Fibroblast of skin of right biceps (primary cell): ENCODE measurements at places on chromosomes 5 and 9.

DNA sequence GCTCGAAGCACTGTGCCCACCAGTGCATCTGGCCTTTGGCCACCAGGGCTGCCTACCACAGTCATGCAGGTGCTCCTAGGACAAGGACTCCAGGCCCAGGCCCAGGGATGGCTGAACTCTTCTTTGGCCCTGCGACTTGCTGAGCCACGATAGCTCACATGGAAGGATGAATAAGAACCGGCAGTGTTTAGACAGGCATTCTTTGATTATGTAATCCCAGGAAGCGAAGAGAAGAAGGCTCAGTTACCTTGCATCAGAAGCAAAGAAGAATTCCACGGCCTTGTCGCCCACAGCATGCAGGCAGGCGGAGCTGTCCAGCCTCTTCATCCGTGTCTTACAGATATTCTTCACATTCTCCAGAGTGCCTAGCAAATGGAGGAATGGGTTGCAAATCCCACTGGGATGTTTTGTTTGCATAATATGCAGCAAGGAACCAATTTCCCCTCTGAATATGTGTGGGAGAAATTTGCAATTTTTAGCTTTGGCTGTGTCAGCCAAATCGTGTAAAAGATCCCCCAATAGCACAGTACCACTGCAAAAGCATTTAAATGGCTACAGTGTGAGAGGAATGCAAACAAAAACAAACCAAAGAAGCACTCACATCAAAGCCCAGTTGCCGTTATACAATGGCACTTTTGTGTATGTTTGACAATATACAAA, 29.1 kb downstream of the GFPT2 start:
- DNase-seq: no peak

DNA sequence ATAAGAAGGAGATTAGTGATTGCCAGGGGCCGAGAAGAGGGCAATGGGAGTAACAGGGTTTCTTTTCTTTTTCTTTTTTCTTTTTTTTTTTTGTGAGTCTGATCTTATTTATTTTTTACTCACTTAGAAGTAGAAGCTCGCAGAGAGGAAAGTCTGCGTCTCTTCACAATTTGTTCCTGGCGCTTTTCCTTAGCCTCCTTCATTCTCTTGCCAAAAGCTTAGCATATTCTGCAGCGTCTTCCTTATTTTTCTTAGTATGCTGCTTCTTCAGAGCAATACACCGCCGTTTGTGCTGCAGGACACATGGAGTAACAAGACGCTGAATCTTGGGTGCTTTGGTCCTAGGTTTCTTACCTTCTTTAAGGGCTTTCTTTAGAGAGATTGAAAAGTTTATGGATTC, 30.3 kb upstream of the DENND4C start:
- DNase-seq: no peak

DNA sequence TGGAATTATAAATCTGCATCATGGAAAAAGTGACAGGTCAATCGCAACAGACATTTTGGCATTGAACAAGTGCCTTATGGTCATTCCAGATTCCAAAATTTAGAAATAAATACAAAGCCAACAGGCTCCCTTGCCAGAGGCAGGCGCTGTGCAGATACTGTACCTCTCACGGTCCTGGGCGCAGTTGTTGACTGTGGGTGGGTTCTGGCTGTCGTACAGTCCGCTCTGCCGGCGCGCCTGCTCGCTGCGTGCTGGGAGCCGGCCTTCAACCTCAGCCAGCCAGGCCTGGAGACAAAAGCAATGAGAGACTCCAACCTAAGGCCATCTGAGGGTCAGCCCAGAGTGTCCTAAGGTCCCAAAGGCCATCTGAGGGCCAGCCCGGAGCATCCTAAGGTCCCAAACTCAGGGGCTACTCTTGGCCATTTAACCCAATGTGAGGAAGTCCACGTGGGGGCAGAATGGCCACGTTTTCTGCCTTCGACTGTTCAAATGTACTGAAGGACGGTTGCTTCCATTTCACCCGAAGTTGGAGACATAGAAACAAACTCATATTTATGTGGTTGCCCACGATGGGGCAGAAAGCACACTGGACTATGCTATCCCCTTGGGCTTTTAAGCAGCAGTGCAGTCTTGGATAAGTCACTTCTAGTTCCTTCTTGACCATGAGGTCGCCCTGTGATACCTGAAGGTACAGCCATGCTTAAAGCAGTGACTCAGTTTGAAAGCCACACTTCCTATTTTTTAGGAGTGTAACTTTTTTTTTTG, 65.2 kb downstream of the USP20 start:
- no peak for DNase-seq

DNA sequence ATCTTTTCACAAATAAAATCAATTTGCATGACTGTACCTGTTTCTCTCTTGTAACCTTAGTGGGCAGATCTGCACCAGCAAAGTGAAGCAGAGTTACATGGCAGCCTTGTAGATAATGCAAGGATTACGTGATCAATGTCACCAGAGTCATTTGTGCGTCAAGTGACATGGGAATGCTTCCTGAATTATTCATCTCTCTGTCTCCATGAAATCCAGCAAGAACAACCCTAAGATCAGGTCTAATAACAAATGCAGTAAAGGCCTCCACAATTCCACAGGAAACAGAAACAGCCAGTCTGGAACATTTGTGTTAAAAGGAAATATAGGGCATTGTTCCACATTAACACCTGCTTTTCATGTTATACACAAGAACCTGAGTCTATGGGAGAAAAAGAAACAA, 7.8 kb downstream of the GZMA start:
- DNase-seq: no peak

GRCh38 chr9:124574534-124575375, 67.6 kb upstream of the NR5A1 start:
- DNase-seq: peak; percentile 81

DNA sequence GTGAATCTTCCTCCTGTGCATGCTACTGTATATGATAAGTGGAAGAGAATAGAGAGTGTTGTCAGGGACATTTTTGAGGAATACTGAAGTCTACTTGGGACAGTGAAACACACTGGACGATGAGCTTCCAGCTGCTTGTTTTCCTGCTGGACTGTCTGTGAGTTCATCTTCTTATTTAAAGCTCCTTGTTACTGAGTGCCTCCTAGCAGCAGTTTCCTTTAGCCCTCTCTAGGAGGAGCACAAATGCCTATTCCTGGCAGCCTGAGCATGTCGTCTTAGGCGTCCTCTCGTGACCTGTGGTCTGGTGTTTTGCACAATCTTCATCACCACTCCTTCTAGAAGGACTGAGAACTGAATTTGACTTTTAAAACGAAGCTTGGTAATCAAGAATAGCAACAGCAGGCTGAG, 43.8 kb downstream of the ANKRD33B start:
- peak; percentile 25 for DNase-seq

DNA sequence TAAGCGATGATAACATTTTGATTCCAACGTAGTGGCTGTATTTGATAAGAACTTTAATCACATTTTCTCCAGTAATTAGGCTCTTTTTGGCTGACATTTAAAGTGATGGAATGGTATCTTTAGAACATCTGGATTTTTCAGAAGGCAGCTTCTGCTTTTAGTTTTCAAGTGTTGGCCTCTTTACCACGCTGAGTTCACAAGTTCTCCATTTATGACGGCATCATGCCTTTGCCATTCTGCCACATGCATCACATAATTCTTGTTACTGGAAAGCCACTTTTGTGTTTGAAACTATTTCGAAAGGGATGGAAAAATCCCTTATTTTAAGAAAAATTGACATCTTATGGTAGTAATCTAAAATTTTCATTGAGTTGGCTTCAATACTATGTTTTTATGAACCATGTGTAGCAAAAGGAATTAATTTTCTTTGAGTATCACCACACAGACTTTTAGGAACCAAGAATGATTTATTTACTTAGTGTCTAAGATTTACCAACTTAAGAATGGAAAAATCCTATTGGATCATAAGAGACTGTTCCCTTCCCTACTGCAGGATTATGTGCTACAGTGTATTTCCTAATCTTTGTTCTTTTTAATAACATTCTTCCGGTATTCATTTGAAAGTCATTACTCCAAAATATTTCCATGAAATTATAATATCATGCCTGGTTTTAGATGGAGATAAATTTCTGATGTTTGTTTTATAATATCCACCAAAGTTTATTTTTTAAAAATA, 344.2 kb downstream of the ADGRV1 start:
- no peak for DNase-seq

DNA sequence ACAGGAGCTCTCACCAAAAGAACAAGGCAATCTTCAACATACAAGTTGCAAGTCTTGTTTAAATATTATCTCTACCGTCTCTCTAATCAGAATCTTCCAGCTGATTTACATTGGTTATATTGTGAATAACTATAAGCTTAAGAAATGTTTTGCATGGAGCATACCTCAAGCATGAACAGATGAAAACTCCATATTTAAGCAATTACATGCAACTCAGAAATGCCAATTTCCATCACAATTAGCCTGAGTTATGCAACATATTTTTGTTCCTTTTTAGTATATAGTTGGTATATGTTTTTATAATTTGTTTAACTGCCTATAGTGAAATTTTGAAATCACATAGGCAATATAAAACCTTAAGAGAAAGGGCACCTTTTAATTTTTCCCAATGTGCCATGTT, 142.5 kb downstream of the DENND1A start:
- peak; percentile 28 for DNase-seq

GRCh38 chr9:99377790-99378775, 156.0 kb downstream of the SEC61B start:
- peak; percentile 81 for DNase-seq

GRCh38 chr5:14143546-14143840, 351 bp downstream of the TRIO start:
- DNase-seq: no peak
